Progenitor cell of endocrine pancreas (in vitro differentiated cells): ENCODE measurements at places on chromosomes 2 and 18. TPM values are rescaled to one million over a fixed set of nuclear protein-coding genes. Genes with fewer than 3 reads are reported as not detected.
A peak's percentile ranks its signal among the peaks of the same experiment; 100 is the strongest.

DNA sequence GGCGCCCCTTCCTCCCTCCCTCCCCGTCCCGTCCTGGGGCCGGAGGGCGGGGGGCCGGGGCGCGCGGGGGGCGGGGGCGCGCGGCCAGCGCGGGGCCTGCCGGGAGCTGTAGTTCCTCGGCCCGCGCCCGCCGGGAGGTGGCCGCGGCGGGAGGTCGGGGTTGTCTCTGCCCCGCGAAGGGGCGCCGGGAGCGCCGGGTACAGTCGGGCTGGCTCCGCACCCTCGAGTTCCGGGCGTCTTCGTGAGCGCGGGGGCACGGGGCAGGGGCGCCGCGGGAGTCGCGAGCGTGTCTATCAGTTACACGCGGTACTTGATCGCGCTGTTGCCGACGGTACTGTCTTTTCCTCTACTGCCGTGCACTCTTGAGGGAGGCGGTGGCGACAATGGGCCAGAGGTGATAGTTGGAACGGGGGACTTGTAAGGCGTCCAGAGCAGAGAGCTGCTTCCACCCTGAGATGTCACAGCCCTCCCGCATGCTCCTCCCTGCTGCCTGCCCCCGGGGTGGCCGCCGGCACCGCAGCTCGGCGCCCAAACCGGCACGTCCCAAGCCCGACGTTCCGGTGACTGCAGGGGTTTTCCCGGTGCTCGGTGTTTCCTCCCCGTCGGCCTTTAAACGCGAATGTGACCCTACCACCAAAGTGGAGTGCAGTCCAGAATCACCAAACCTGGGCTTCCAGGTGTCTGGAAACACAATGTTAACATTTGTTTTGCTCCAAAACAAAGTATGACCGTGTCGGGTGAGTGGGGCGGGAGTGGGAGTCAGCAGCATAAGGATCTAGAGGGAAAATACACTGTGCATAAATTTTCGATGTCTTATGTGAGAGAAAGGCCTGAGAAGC, at the start of gene PRKD3:
TSS of gene PRKD3 (minus strand) at position 48 of the 839 bp plus-strand sequence. CDS start 8,309 bp downstream, outside the sequence.
- H3K27me3 ChIP-seq: peaks cover 10% of the 10 kb centered on the region
- H3K27ac ChIP-seq: peak within 1 kb of the TSS; percentile 99
- H3K4me1 ChIP-seq: peaks cover 31% of the 10 kb centered on the region
- H3K36me3 ChIP-seq: no peaks in the 10 kb centered on the region

GRCh38 chr18:75176849-75177248, 32.1 kb downstream of the PTGR3 start:
- no peak overlapping the region for H3K4me3 ChIP-seq
- H3K4me1 ChIP-seq: no peaks in the 10 kb centered on the region
- peaks cover 10% of the 10 kb centered on the region for H3K27me3 ChIP-seq
- H3K27ac ChIP-seq: no peak overlapping the region
- DNase-seq: no peak
- no peaks in the 10 kb centered on the region for H3K36me3 ChIP-seq

GRCh38 chr2:170245312-170245711, 67.4 kb downstream of the MYO3B start:
- no peaks in the 10 kb centered on the region for H3K36me3 ChIP-seq
- no peak overlapping the region for H3K27ac ChIP-seq
- H3K4me1 ChIP-seq: no peaks in the 10 kb centered on the region

DNA sequence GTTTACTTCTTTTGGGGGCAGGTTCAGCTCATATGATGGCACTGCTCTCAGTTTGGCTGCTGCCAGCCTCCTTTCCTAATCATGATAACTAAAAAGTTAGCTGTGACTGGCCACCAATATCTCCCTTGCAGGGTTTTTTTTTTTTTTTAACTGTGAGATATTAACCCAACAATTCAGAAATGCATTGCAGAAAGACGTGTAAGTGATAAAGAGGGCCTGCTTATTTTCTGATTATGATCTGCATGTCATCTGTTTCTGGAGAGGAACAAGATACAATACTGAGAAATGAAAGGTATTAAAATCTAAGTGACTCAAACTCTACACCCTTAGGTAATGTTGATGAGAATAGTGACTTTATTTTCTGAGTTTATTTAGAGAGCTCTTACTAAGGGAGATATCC, 905.6 kb downstream of the SOCS6 start:
- DNase-seq: no peak
- H3K4me3 ChIP-seq: no peak overlapping the region
- H3K27me3 ChIP-seq: no peaks in the 10 kb centered on the region
- H3K4me1 ChIP-seq: no peaks in the 10 kb centered on the region
- no peak overlapping the region for H3K27ac ChIP-seq

DNA sequence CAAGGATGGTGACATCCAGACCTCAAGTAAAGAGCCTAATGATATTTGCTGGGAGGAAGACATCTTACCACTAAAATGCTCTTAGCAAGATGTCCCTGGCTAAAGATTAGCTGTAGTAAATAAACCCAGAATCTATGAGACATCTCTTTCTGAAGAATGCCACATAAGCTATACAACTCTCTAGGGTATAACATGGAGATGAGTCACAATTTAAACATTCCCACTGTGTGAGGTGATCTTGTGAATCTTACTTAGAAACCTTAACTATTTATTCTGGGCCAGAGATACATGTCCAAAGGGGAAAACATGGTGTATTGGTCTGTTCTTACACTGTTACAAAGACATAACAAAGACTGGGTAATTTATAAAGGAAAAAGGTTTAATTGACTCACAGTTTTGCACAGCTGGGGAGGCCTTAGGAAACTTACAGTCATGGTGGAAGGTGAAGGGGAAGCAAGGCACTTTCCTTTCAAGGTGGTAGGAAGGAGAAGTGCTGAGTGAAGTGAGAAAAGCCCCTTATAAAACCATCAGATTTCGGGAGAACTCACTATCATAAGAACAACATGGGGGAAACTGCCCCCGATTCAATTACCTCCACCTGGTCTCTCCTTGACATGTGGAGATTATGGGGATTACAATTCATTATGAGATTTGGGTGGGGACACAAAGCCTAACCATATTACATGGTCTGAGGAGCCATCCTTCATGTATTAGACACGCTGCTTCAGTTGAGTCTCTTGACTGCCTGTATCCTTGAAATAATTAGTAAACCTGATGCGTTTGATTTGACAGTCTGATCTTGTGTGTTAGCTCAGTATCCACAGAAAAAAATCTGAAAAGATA, 17.1 kb downstream of the KRCC1 start:
- H3K4me3 ChIP-seq: no peak overlapping the region
- no peaks in the 10 kb centered on the region for H3K27me3 ChIP-seq
- H3K36me3 ChIP-seq: peaks cover 4% of the 10 kb centered on the region

Gene INO80B
- 46.8 and 51.0 TPM in 2 replicates for total RNA-seq
